Midbrain (tissue), 1 donor: ENCODE measurements at places on chromosomes 11 and 22.

DNA sequence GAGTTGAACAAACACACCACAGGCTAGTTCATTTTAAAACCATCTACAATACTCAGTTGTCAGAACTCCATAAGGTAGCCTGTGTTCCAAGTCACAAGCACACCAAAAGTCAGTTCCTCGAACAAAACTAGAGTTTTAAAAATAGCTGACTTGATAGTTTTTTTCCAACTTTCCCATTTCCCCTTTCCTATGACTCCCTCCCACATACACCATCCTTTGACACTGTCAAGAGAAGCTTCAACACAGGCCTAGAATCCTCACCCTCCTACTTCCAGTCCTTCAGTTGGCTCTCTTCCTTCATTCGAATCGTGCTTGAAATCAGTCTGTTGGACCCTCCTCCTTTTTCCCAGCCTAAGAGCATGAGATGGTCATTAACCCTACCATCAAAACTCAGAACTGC lies 105.7 kb upstream of the AKIP1 start:
- no peak for DNase-seq

- DNase-seq: no peak
Observed at GRCh38 chr11:73331138-73331916, 23.3 kb downstream of the ARHGEF17 start.

GRCh38 chr11:32586576-32587190 lies 3.1 kb downstream of the EIF3M start:
- DNase-seq: no peak

GRCh38 chr11:62064221-62064620 lies 59.6 kb upstream of the INCENP start:
- DNase-seq: no peak

DNA sequence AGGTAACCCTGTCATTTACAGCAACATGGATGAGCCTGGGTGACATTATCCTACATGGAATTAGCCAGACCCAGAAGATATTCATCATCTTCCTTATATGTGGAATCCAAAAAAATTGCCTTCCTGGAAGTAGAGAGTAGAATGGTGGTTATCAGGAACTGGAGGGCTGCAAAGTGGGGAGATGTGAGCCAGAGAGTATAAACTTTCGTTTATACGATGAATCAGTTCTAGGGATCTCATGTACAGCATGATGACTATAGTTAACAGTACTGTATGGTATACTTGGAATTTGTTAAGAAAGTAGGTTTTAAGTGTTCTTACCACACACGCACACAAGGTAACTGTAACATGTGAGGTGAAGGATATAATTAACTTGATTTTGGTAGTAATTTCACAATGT lies 79.1 kb downstream of the TBC1D22A start:
- DNase-seq: no peak

DNA sequence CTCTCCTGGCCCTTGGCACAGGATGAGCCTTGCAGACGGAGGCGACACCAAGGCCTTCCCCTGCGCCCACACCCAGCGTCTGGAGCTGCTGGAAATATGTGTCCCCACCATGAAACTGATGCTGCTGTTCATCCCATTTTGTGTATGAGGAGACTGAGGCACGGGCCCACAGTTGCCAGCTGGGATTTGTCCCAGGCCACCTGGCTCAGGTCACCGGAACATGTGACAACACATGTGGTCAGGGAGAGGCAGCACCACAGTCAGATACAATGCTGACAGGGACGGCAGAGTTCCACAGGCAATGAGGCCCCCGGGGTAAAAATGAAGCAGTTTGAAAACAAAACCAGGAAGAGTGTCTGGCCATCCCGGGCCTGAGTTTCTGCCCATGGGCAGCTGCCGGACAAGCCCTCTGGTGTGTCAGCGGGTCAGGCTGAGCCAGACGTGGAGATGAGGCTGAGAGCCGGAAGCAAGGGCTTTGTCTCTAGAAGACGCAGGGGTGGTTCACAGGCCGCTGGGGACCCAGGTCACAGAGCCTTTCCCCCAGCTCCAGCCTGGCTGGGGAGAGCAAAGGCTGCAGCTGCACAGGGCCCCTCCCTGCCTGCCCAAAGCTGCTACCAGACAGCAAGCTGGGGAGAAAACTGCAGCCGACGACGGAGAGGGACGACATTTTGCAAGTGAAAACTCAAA lies 80.7 kb downstream of the CDKN1C start:
- DNase-seq: no peak

DNA sequence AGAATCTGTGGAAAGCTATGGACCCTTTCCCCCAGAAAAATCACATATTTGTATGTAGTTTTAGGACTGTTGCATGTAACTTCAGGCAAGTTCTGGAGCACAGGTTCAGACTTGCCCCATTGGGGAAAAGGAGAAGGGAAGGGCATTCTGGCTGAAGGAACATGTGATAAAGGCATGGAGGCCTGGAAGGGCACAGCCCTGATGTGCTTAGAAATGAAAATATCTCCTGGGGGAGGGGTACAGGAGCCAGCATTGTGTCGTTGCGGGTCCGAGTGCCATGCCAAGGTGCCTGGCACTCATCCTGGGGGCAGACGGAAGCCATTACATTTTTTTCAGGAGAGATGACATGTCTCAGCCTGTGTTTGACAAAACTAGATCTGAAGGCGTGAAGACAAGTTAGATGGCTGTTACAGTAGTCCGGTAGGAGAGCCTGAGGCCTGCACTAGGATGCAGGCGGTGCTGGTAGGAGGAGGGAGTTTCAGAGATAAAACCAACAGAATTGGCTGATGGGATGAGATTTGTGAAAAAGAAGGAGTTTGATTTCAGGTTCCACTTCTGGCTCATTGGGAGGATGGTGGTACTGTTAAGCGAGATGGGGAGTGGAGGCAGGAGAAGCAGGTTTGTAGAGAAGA lies 96.9 kb downstream of the TEAD1 start:
- DNase-seq: no peak

GRCh38 chr11:73478737-73479347 lies 102.6 kb downstream of the RELT start:
- peak; percentile 40 for DNase-seq

DNA sequence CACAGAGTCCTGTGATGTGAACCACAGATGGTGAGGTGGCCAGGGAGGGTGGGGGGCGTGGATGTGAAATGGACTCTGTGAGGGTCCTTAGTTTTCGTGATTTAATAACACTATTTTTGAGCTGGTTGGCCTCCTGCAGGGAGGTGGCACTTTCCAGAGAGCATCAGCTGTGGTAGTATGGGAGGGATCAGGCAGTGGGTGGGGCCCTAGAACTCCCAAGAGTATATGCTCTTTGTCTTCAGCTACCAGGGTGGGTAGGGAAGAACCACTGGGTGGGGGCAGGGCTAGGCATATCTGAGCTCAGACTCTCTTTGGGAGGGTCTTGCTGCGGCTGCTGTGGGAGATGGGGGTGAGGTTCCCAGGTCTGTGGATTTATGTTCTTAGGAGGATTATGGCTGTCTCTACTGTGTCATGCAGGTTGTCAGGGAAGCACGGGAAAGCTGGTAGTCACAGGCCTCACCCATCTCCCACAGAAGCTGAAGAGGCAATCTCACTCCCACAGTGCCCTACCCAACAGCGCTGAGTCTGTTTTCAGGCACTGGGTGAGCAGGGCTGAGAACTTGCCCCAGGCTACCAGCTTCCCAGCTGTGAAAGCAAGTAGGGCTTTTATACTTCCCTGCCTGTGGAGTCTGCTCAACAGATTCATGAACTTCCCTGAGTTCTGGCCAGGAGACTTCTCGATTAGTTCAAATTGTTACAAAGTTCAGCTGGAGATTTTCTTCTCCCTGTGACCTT lies 47.9 kb upstream of the SNX19 start:
- no peak for DNase-seq

GRCh38 chr22:48950151-48950915 lies 877.3 kb downstream of the BRD1 start:
- no peak for DNase-seq

- no peak for DNase-seq
Observed at GRCh38 chr22:33896154-33896553, 24.1 kb downstream of the LARGE1 start.

DNA sequence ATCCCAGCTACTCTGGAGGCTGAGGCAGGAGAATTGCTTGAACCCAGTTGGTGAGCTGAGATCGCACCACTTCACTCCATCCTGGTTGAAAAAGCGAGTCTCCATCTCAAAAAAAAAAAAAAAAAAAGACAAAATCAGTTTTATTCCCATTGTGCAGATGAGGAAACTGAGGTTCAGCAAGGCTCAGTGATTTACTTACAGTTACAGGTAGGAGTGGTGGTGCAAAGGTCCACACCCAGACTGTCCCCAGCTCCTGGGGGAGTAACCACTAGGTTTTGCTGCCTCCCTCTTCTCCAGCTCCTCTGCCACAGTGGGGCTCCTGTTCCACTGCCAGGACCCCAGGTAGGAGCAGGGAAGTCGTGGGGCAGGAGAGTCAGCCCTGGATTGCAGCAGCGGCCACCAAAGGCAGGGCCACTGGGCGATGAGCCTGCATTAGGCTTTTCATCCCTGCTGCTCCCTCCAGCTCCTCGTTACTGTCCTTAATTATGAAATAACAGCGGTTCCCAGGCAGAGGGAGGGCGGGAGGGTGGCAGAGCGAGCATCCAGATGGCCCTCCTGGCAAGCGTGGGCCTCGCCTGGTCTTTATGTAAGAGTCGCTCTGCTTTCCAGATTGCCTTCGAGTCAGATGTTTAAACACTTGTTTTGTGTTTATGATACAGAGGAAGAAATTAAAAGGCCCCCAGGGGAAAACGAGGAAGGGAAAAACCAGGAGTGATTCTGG lies 15.5 kb upstream of the RASD2 start:
- no peak for DNase-seq

DNA sequence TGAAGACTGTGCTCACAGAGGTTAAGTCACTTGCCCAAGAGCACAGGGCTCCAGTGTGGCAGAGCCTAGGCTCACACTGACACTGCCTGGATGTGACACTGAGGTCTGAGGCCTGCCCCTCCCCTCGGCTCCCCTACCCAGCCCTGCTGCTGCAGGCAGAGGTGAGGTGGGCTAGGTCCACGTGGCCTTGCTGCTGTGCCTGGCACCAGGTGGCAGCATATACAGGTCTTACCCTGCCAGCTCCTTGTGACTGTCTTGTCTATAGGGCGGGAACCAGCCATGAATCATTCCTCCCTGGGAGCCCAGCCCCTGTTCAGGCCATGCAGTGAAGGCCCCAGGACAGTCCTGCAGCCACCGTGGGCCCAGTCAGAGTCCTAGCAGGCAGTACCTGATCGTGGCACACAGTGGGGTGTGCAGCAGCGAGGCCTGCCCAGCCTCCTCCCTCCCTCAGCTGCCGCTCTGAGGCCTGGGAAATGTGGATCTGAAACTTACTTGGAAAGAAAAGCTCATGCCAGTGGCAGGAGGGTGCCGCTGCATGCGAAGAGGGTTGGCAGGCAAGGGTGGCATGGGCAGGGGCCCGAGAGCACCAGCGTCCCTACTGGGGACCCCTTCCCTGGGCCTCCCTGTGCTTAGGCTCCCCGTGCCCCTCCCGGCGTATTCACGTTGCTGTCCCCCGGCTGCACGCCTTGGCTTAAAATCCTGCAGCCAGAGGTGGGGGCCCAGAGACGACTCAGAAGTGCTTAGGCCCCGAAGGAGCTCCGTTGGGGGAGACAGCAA lies 1.2 kb upstream of the CERK start:
- DNase-seq: no peak

- DNase-seq: no peak
Observed at GRCh38 chr11:102850973-102851745, 7.8 kb upstream of the MMP3 start.

DNA sequence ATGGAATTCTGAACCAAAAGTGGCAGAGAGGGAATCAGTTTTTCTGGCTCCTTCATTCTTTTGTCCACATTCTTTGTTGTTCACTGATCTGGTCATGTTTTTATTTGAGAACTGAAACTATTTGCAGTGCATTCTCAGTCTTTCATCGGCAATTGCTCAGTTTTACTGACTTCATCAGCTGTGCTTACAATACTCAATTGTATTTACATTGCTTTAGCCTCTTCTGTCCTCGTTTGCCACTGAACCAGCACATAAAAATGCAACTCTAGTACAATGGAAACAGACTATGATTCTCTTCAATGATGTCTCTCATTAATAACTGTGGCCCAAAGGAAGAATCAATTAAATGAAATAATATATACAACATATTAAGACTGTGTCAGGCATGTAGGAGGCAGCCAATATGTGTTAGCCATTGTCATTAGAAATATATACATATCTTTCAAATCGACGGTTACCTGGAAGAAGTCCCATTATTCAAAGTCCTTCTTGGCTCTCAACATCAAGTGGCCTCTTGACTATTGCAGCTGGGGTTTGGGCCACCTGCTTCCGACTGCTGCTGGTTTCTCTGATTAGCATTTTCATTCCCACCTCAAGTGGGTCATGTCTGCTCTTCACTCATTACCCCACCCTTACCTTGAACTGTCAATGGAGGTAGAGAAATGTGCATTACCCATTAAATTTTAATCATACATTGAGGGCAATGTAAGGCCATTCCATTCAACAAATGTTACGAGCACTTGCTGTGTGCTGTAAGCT lies 600.1 kb downstream of the INSC start:
- peak; percentile 11 for DNase-seq

DNA sequence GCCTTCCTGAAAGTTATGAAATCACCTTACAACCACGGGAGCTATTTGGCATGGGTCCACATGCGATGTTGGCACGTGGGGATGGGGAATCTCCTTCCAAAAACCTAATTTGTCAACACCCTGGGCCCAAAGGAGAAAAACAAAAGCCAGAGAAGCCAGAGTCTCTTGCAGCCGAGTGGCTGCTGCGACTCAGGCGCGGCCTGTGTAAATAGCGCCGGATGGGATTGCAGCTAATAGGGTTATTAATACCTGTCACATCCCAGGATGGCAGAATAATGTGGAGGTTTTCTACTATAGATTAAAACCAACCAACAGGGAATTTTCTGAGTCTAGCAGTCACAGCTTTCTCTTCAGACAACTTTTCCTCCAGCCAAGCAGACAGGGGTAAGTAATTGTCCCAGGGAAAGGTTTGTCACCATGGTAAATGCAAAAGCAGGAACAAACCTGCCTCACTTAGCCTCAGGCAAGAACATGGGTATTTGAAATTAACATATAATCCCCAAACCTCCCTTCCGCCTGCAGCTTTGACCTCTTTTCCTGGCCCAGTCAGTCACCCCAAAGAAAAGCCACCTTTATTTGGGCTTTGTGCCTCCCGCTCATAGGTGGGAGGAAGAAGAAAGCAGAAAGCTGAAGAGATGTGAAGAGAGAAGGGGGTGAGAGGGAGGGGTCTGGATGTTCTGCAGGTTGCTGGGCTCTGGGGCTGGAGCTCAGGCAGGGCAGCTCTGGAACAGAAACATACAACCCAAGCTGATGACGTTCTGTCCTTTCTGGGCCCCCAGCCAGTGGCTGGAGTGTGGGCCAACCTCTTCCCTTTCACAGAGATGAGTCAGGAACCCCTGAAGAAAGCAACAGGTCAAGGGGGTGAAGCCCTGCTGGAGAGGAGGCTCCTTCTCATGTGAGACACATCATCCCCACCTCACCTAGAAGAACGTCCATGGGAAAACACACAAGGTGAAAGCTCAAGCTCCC lies 376.5 kb downstream of the NXPE2 start:
- DNase-seq: no peak

GRCh38 chr11:79471071-79471844 lies 30.4 kb upstream of the TENM4 start:
- no peak for DNase-seq

- DNase-seq: no peak
Observed at GRCh38 chr22:24500277-24500820, 5.2 kb downstream of the UPB1 start.

- no peak for DNase-seq
Observed at GRCh38 chr22:50236731-50237409, 8.0 kb downstream of the TUBGCP6 start.

GRCh38 chr22:27755521-27756211 lies 45.9 kb downstream of the MN1 start:
- no peak for DNase-seq
